Non-pigmented ciliary epithelial cell (primary cell): ENCODE measurements at places on chromosomes 16 and 17.

DNA sequence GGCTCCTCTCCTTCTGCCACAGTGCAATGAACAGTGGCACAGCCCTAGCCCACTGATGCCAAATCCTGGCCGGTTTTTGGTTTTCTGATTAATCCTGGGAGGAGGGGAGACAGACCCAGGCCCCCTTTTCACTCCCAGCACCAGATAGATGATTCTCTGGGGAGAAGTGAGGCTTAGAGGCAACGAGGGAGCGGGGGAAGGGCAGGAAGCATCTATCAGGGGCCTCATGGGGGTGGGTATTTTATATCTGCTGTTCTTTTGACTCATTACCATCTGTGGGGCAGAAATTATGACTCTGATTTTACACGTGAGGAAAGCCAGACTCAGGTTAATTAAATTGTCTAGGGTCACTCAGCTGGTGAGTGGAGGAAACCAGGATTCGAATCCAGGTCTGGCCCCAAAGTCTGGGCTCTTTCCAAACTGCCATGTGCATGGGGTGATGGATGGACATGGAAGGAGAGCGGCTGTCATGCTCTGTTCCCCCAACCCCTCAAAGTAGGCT lies 79.4 kb downstream of the MRM1 start:
- DNase-seq, result no peak

DNA sequence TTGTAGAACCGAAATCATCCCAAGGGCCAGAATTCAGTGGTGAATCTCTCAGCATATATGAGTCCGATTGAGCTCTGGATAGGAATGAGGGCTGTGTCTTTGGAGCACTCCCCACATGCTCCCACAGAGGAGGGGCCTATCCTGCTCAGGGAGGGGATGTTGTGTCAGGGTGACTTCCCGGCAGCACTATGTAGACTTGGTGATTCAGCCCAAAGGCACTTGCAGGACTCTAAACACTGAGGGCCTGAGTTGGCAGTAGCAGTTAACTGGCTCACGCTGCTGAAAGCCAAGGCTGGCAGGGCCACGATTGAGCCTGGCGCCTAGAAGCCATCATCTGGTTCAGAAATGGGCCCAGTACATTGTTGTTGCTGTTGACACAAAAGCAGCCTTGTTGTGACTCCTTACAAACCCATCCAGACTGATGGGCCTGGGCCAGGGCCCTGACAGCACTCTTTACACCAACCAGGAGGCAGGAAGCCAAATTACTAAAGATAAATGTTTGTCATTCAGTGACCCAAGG lies 31.9 kb downstream of the NMT1 start:
- peak; percentile 95 for DNase-seq

GRCh38 chr17:68909066-68909465 lies 46.1 kb downstream of the ABCA8 start:
- DNase-seq, result peak; percentile 92

DNA sequence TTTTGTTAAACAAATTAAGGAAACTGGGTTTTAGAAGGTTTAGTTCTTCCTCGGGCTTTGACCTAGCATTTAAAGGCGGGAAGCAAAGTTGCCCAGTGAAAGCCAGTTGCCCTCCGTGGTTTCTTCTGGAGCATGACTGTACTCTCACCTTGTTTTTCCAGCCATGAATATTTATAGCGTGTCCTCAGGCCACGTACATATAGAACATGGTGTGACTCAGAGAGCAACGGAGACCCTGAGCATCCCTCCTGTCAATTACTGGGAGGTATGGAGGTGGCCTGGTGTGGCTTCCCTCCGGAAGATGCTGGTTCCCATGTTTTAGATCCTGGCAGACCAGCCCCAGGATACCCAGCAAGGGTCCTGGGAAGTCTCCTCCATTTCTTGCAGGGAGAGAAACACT lies 48.4 kb downstream of the AKAP1 start:
- DNase-seq, result no peak

GRCh38 chr17:68184141-68184571 lies 63.7 kb upstream of the AMZ2 start:
- DNase-seq, result no peak

DNA sequence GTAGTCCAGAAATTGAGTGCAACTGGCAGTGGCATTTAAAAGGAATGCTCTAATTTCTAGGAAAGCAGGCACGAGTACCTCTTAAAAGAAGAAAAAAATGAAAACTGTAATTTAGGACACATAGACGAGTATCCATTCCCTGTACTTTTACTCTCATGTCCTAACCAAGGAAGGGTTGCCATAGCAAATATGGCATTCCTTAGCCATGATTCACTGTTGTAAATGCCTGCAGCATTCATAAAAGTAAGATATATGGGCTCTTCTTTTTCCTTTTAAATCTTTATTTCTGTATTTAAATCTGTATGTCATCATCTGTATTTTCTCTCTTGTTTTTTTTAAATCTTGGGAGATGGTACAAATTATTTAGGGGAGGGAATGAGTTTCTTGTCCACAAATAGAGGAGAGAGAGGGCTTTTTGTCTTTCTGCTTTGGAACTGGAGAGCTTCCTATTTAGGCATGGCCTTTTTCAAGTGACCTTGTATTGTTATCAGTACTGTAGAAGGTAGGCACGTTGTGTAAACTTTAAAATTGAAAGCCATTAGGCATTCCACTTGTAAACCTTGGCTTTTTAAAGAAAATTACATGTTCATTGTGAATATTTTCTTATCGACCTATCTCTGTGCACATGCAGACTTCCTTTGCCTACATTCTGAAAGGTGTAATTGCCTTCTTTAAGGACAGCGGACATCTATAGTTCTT lies 50.0 kb downstream of the TENT4B start:
- DNase-seq, result no peak

DNA sequence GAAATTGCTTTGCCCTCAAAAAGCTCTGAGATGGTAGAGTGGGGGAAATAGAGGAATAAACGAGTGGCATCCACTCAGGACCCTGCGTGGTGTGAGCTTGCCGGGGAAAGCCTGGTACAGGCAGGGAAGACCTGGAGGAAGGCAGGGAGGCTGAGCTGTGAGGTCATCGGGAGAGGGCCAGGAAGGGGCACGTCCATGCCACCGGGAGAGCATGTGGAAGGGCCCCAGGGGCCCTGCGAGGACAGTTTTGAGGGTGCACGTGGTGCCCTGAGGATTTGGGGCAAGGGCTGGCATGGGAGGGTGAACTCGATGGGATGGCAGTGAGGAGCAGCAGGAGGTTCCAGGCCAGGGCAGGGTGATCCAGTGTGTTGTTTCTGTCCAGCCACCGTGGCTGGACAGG lies 56.3 kb upstream of the CBFA2T3 start:
- no peak for DNase-seq

GRCh38 chr16:16850274-16850673 lies 471.3 kb downstream of the NPIPA7 start:
- no peak for DNase-seq

GRCh38 chr16:869823-870641 lies 69.5 kb upstream of the GNG13 start:
- no peak for DNase-seq

GRCh38 chr16:67406111-67406971 lies 9.9 kb downstream of the ZDHHC1 start:
- DNase-seq, result peak; percentile 63

DNA sequence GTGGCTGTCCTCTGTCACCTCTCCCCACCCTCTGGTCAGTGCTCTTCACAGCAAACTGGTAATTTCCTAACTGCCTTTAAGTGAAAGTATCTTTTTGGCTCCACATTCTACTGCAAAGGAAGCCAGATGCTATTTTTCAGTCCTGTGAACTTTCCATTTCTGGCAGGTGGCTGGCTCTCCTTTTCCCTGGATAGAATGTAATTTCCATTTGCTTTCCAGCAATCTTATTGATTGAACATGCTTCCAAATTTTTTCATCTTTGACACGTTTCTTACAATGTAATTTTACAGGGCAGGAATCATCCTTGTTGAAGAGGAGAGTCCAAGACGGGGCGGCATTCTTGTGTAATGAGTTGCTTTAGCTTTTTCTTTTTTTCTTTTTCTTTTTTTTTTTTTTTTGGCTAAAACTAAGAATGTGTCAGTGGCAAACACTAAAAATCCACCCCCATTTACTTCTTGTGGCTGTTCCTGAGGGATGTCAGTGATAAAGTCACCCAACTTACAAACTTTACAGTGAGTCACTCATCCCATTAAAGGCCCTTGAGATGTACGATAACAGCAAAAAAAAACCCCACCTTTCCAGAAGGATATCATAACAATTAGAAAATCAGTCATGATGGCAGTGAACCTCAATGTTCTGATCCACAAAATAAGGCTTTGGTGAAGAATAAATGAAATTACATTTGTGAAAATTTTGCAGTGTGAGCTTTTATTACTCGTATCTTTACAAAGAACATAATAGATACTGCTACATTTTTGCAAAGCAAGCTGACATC lies 29.4 kb upstream of the PRKCA start:
- DNase-seq, result peak; percentile 42

DNA sequence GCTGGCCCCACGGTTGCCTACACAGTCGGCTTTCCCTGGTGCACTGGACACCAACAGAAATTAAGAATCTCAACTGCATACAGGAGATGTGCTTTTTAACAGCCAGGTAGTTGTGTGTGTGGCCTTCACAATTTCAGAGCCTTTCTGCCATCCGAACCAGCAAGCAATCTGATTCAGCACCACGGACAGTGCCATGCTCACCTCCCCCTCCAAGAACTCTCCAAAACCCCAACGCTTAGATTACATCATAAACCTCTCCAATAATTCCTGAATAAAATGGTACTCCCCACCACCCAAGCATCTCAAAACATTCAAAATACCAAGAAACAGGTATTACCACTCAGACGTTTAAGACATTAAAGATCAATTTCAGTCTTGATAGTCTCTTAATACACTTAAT lies 31.8 kb downstream of the USP7 start:
- no peak for DNase-seq

- no peak for DNase-seq
Observed at GRCh38 chr16:88977018-88977811, at the start of gene CBFA2T3. Gene CBFA2T3 (minus strand): TSS chr16:88977207. CDS start chr16:88976807, 400 bp downstream.

- DNase-seq, result no peak
Observed at GRCh38 chr16:59604354-59604753, 870.2 kb upstream of the GOT2 start.

DNA sequence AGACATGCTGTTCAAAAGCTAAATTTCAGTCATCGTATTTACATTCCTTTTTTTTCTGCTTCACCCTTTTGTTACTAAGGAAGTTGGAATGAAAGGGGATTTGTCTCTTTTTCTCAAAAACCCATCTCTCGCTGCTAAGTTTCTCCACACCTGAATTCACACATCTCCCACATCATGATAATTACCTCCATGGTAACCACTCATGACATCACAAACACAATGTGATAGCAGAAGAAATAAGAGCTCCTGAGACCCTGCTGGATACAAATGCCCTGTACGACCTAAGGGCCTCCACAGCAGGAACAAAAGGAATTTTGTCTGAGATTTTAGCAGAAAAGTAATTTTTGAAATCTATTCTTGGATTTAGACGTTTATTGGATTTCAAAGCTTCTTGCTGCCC lies 82.6 kb upstream of the GNAO1 start:
- no peak for DNase-seq

DNA sequence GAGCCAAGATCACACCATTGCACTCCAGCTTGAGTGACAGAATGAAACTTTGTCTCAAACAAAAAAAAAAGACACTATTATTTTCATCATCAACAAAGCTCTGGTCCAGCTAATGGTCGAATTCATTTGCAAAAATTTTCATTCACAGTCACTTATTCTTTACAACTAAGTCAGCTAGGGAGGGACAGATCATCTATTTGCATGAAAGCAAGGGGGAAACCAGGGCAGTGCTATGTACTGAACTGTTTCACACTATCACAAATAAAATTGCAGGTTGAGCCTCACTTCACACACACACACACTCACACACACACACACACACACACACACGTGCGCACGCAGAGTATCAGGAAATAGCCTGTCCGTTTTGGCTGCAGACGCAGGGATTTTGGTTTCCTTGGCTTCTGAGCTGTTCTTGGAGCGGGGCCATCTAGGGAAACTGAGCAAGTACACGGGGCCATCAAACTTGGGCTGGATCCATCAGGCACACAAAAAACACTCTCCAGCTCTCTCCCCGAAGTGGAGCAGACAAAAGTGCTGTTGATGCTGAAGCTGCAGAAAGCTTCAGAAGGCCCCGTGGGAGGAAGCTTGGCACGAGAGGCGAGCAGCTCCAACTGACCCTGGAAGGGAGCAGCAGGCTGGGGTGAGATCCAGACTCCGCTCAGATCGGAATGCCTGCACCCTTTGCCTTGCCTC lies 44.3 kb upstream of the HELZ start:
- no peak for DNase-seq

GRCh38 chr16:66335704-66336329 lies 30.7 kb upstream of the CDH5 start:
- DNase-seq, result peak; percentile 51

DNA sequence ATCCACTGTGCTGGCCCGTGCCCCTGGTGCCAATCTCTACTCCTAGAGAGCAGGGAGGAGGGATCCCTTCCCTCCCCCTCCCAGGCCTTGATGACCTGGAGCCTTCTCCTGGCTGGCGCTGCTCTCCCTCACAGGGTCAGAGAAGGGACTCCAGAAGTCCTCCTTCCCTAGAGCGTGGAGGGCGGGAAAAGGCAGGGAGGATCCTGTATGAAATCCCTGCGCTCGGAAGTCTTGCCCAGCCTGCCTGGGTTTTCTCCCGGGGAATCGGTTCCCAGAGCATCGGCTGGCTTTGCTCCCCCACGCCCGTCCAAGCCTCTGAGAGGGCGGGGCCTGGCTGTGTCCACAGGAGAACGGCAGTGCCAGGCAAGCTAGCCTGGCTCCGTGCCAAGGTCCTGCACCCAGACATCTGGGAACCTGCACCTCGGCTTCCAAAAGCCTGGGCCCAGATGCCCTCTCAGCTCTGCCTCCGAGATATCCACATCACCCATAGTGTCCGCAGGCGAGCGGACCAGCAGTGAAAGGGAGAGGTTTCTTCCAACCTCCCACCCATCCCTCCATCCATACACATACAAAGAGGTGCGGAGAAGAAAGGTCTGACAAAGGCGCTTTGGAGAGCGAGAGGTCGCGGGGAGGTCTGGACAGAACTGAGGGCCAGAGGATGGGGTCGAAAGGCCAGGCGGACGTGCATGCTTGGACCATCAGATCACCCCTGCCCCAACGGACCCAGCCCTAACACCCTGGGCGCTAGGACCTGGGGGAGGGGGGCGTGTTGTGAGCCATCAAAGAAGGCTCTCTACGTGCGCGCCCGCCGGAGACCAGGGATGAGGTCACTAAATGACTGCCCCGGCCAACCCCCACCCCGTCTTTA lies 1.1 kb downstream of the MPP2 start:
- DNase-seq, result no peak

- DNase-seq, result no peak
Observed at GRCh38 chr16:48537275-48537674, 72.7 kb downstream of the N4BP1 start.
